GM23338 (cell line): ENCODE measurements at places on chromosomes 16 and 17.

DNA sequence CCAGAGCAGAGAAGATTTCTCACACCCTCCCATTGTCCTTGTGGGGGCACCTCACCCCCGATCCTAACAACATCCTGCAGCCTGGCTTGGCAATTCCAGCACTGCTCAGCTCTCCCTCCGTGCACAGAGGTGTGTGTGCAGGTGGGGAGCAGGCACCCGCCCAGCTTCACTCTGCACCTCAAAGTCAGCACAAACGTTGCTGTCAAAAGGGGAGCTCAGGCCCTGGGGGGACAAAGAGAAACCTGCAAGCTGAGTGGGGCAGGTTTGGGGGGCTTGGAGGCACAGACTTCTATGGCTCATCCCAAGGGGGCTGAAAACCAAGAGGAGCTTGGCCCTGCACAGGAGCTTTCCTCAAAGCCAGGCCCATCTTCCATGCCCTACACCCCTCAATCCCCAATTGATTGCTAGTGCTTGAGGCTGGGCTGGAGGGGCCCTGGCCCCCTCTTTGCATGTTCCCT, 231.9 kb upstream of the TNRC6C start:
- DNase-seq = no peak

GRCh38 chr17:75877752-75878173, 618 bp downstream of the TRIM47 start:
- peak; percentile 91 for DNase-seq

- DNase-seq = no peak
These were observed 7.0 kb upstream of the MYH2 start for GRCh38 chr17:10556301-10557005.

- DNase-seq = no peak
These were observed at the start of gene SLC4A1 for GRCh38 chr17:44267818-44268490. Gene SLC4A1 (minus strand): TSS chr17:44268135. CDS start chr17:44262866, 5,269 bp downstream.

DNA sequence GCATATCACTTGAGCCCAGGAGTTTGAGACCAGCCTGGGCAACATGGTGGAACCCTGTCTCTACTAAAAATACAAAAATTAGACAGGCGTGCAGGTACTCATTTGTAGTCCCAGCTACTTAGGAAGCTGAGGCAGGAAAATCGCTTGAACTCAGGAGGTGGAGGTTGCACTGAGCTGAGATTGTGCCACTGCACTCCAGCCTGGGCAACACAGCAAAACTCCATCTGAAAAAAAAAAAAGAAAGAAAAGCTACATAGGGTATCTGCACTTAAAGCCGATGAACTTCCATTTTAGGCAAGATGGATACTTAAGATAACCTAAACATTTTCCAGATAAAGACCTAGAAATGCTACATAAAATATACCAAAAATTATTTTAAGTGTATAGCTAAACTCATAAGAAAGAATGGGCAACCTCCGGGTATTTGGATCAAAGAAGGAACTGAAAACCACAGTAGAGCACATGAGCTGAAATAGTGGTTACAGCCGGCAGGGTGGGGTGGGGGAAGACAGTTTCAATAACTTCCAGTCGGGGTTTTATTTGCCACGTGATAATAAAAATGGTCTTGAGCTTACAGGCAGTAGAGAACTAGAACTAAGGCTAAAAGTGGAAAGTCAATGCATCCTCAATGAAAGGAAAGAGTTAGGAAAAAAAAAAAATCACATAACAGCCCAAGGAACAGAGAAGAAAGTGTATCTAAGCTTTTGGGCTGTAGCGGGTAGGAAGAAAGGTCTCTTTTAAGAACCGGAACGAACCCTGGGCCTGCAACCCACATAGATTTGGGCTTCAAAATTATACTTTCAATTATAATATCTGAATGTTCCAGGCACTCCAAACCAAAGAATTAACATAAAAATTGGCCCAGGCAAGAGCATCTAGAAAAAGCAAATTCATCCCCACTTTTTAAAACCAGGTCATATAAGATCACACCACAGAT, 53.1 kb downstream of the CFDP1 start:
- no peak for DNase-seq

DNA sequence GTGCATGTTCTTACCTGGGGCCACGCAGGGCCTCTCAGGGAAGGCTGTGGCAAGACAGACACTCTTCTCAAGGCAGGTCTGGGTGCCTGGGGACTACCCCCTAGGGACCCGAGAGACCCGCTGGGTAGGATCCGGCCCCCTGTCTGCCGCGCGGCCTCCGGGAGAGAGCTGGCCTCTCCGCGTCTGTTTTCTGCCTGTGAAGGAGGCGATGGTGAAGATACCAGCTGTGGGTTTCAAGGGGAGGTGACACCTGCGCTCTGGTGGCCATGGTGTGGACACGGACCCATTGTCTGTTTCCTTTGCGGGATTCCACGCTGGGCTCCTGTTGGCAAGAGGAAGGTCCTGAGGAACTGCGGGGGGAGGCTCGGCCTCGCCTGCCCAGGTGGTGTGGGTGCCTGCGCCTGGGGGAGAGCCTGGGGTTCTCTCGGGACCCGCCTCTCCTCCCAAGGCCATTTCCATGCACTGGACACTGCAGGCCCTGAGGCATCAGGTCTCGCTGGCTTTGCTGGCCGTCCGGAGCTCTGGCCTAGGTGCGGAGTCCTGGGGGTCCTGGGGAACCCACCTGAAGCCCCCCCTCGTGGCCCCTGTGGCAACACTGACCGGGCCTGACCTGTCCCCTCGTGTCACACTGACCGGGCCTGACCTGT, 12.2 kb upstream of the METRNL start:
- no peak for DNase-seq

DNA sequence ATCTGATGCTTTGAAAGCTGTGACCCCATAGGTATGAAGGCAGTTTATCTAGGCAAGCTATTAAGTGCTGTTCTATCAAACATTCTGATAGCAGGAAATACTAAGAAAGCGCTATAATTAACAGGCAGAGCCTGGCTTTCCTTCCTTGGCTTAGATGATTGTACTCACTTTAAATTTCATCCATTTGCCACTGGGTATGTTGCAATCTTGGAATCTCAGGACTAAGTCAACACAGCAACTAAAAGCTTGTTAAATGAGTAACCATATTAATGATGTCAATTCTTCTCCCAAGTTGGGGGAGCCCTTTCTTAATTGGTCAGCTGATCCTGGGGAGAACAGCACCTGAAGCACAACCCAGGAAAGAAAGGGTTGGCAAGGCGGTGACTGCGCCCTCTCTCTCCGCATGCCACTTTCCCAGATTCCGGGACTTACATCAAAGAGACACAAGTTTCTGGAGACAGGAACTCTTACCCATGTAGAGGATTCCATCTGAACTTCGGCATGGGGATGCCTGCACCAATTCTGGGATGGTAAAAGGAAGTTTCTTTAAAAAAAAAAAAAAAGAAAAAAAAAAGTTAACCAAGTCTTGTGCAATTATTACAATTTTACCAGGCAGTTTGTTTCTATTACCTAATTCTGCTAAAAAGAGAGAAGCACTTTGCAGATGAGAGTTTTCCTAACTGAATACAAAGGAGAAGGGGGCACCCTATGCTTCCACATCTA, 54.4 kb upstream of the ICAM2 start:
- no peak for DNase-seq

GRCh38 chr16:84229471-84229870, 10.3 kb downstream of the KCNG4 start:
- DNase-seq = no peak

DNA sequence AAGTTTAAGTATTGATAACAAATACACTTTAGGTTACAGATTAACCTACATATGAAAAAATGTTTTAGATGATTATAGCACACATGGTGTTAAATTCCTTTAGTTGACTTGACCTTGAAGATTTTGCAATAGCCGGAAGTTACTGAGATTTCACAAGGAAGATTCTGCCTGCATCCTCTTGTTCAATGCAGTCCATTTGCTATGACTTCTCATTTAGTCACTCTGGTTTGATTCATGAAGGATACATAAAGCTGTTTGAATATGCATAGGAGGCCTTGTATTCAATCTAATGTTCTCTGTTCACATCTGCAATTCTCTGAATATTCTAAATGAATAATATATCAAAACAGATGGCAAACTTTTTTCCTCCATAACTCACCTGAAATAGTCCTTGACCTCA, 870.2 kb upstream of the GOT2 start:
- no peak for DNase-seq

DNA sequence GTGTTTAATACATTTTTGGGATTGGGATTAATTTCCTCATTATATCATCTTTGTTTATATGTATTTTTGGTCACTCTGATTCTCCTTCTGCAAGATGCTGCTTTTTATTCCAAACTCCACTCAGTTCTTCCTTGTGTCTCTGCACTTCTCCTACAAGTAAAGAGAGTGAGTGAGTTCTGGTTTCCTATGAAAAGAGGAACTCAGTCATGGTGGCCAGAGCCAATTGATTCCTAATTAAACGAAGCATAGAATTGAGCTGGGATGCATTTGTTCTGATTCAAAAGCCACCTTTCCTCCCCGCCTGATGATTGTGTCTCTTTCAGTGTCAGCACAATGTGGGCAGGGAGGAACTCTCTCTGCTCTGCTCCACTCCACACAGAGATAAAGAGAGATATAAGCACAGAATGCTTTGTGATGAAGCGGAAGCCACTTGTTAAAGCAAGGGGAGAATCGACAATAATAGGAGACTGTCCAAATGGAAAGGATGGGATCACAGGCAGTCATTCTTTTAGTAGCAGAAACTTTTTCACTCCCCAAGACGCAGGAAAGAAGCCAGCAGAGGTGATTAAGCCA, 121.3 kb upstream of the GOT2 start:
- no peak for DNase-seq

- DNase-seq = peak; percentile 14
These were observed 683 bp upstream of the SLC7A6 start for GRCh38 chr16:68263559-68264127.

DNA sequence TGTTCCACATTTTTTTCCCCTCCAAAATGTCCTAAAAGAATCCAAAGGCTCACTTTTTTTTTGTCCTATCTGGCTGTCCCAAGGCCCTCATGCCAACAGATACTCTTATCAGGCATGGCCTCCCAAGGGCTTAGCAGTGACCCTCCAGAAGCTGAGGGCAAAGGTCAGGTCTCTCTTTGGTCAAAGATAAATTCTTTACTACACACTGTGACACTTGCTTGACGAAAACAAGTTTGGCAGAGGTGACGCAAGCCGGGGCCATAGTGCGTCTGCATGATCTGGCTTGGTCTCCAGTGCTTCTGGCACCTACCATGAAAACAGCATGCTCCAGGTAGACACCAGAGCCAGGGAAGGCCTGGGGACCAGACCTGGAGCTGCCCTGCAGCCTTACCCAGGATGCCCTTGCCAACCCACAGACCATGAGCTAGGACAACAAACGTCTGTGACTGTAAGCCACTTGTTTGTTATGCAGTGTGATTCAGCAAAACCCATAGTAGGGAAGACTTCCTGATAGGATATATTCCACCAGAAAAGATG, 48.5 kb upstream of the IRF8 start:
- DNase-seq = no peak

GRCh38 chr17:44970136-44970741, 2.1 kb upstream of the C1QL1 start:
- peak; percentile 76 for DNase-seq

- no peak for DNase-seq
These were observed 202.9 kb downstream of the IRF8 start for GRCh38 chr16:86101897-86102157.

- DNase-seq = no peak
These were observed 491 bp downstream of the POLR2C start for GRCh38 chr16:57462978-57463362.

- DNase-seq = no peak
These were observed 79.3 kb downstream of the ABCC12 start for GRCh38 chr16:48076455-48077012.

DNA sequence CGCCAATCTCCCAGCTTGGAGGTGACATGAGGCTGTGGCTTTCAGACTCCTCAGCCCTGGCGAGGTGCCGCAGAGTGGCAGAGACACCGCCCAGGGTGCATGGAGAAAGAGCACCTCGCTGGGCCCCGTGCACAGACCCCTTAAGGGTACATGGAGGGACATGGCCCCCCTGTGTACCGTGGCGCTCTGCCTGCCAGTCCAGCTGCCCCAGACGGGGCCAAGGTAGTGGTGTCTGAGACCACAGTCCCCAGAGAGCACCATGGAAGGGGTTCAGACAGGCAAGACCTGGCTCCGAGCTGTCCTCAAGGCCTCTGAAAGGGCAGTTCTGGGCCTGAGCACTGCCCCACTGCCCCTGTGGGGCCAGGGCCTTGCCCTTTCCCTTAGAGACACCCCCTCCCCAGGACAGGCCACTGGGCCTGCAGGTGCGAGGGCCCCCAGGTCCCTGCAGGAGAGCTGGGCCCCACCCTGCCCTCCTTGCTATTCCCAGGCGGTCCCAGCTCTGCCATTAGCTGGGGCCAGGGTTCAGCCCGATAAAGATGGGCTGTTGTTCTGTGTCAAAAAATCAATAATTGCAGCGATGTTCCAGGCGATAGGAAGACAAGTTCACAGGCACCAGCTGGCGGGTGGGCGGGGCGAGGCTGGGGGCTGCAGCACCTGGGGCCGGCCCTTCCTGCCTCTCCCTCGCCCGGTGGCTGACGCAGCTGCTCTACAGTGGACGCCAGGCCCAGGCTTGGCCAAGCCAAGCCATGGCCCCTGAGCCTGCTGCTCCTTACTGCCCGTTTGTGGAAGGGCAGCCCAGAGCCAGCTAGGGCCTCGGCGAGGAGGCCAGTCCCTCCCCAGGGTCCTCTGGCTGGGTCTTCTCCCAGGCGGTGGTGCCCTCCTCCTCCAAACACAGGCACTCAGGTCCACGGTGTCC, 51.7 kb downstream of the ZFPM1 start:
- DNase-seq = no peak

DNA sequence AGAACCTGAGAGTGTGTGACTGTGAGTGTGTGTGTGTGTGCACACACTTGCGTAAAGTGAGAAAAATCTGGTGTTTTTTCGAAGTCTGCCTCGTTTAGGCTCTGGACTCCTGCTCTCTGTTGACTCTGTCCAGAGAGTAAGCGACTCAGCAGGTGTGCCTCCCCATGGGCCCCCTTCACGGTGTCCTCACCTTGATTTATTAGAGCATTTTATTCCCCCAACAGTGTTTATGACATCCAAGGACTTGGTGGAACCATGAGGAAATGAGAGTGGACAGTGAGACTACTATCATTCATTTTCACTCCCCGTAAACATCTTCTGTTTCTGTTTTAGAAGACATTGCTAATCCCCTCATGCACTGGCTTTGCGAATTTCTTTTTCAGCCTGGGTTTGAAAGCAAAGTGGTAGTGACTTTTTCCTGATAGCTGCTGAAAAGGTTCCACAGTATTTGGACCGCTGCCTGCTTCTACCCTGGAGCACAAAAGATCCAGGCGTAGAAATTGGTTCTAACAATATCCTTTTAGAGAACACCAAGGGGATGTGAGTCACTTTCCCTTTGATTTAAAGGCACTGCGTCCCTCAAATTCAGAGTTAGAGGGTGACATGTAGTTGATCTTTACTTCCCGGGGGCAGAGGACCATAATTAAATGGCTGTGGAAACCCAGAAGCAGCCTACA, 218.2 kb downstream of the WWOX start:
- no peak for DNase-seq

GRCh38 chr16:25751230-25751835, 59.6 kb downstream of the HS3ST4 start:
- no peak for DNase-seq

- DNase-seq = peak; percentile 33
These were observed 12.7 kb upstream of the CRHR1 start for GRCh38 chr17:45771271-45771959.

GRCh38 chr17:77872714-77873499, 85.6 kb upstream of the TNRC6C start:
- no peak for DNase-seq
